ENCODE measurements at places on chromosomes 7 and 10.

GRCh38 chr7:132377015-132377414 lies 199.3 kb downstream of the PLXNA4 start:
- peaks cover 14% of the 10 kb centered on the region for H3K4me1 ChIP-seq
- H3K4me3 ChIP-seq, result no peak overlapping the region
- H3K27ac ChIP-seq, result no peak overlapping the region

- peaks cover 7% of the 10 kb centered on the region for H3K4me1 ChIP-seq
- DNase-seq, result no peak
- H3K27ac ChIP-seq, result no peak overlapping the region
- H3K36me3 ChIP-seq, result no peaks in the 10 kb centered on the region
- H3K27me3 ChIP-seq, result no peaks in the 10 kb centered on the region
Measured at GRCh38 chr10:34666008-34666704, 148.9 kb downstream of the PARD3 start.

GRCh38 chr10:32182476-32182875 lies 126.3 kb upstream of the KIF5B start:
- no peaks in the 10 kb centered on the region for H3K27me3 ChIP-seq
- H3K4me3 ChIP-seq, result no peak overlapping the region
- no peaks in the 10 kb centered on the region for H3K4me1 ChIP-seq
- no peak for DNase-seq

GRCh38 chr7:34038816-34039470 lies 133.6 kb downstream of the BMPER start:
- H3K4me1 ChIP-seq, result peaks cover 17% of the 10 kb centered on the region
- H3K27me3 ChIP-seq, result no peaks in the 10 kb centered on the region
- H3K4me3 ChIP-seq, result no peak overlapping the region
- no peak for DNase-seq
- H3K27ac ChIP-seq, result no peak overlapping the region

- H3K36me3 ChIP-seq, result no peaks in the 10 kb centered on the region
- no peak overlapping the region for H3K4me3 ChIP-seq
- no peak overlapping the region for H3K27ac ChIP-seq
- H3K27me3 ChIP-seq, result no peaks in the 10 kb centered on the region
- DNase-seq, result no peak
- no peaks in the 10 kb centered on the region for H3K4me1 ChIP-seq
Measured at GRCh38 chr10:36385693-36386092, 739.7 kb upstream of the ANKRD30A start.

All from lower lobe of right lung (tissue), 2 donors.